Progenitor cell of endocrine pancreas (in vitro differentiated cells): ENCODE measurements at places on chromosomes 6 and 20. TPM values are rescaled to one million over a fixed set of nuclear protein-coding genes. Genes with fewer than 3 reads are reported as not detected.

DNA sequence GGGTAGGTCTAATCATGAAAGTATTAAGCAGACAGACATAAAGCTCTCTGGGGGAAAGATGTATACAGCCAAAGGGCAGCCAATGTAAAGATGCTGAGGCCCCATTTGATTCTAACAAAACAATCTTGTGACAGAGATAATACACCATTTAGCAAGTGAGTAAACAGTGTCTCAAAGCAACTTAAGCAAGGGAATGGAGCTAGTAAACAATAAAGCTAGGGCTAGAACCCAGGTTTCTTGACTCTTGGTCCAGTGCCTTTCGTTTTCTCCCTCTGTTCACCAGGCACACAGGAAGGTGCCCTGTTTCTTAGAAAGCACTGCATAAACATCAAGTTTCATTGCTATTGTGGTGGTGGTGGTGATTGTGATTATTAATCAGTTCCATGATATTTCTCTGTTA is 5.1 kb downstream of the ELOVL2 start:
- peaks cover 45% of the 10 kb centered on the region for H3K27me3 ChIP-seq
- no peaks in the 10 kb centered on the region for H3K36me3 ChIP-seq
- DNase-seq, result no peak

Gene PKHD1
- total RNA-seq, result 1.3 and 1.4 TPM in 2 replicates

Gene PRR18
- 0.60 and 0.93 TPM in 2 replicates for total RNA-seq

Gene ARFGEF2
- total RNA-seq, result 22.9 and 24.6 TPM in 2 replicates

DNA sequence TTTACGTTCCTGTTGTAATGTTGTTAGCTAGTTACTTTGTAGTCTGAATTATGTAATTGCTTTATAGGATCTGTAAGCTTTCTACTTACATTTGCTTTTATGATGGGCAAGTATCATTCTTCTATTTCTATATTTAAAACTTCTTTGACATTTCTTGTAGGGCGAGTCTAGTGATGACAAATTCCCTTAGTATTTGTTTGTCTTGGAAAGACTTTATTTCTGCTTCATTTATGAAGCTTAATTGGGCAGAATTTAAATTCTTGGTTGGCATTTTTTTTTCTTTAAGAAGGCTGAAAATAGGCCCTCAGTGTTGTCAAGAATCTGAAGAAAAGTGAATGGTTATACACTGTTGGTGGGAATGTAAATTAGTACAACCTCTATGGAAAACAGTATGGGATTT is 506.3 kb downstream of the TENT5A start:
- no peak overlapping the region for H3K4me3 ChIP-seq
- H3K36me3 ChIP-seq, result no peaks in the 10 kb centered on the region
- H3K27me3 ChIP-seq, result no peaks in the 10 kb centered on the region
- no peaks in the 10 kb centered on the region for H3K4me1 ChIP-seq
- no peak for DNase-seq
